Stimulated activated CD4-positive, alpha-beta T cell treated with anti-CD3 and anti-CD28 coated beads, Interleukin-2, amount 100 ng/mL, for 48 hours (primary cell): ENCODE measurements at places on chromosomes 3 and 15.
A peak's percentile ranks its signal among the peaks of the same experiment; 100 is the strongest.

- no peak for DNase-seq
Measured at GRCh38 chr15:67854358-67854757, 14.5 kb upstream of the RNU6-1 start.

DNA sequence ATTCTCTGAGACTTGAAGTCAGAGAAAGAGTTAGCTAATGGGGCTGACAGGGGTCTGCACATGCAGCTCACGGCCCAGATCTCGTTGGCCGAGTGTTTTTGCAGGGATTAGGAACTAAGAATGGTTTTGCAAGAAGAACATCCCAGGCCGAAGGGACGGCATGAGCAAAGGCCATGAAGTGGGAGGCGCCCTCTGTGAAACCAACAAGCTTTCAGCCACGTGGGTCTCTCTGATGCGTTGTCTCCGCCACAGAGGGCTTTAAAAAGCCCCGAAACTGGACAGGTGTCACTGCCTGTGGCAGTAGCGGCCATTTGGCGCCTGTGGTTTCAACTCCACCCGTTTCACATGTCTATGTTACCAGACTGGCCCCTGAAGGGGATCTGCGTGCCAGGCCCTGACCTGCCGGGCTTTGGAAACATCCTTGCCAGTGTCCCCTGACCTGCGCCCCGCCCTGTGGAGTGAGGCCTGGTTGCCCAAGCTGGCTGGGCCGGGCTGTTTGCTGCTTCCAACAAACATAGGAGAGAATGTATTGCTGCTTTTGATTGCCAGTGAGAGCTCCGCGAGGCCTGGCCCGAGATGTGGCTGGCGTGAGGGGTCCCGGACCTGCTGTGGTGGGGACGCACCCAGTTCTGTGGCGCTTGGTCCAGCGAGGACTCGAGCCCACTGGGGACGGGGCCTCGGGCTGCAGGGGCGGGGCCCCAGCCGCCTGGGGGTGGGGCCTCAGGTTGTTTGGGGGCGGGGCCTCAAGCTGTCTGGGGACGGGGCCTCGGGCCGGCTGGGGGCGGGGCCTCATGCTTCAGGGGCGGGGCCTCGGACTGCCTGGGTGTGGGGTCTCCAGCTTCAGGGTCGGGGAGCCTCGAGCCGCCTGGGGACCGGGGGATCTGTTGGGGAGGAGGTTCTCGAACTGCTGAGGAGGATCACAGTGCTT lies 30.4 kb downstream of the GOLGA6L2 start:
- no peak for DNase-seq

DNA sequence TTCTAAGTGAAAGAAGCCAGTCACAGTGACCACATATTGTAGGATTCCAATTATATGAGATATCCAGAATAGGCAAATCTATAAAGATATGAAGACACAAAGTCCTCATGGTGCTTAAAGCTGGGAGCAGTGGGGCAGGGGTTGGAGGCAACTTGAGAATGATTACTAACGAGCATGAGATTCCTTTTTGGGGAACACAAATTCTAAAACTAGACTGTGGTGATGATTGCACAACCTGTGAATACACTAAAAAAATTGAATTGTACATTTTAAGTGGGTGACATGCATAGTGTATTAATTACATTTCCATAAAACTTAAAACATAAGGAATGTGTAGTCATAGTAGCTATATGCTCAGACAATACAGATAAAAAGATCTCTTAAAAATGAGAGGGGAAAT lies 103.2 kb downstream of the DPH6 start:
- no peak for DNase-seq

DNA sequence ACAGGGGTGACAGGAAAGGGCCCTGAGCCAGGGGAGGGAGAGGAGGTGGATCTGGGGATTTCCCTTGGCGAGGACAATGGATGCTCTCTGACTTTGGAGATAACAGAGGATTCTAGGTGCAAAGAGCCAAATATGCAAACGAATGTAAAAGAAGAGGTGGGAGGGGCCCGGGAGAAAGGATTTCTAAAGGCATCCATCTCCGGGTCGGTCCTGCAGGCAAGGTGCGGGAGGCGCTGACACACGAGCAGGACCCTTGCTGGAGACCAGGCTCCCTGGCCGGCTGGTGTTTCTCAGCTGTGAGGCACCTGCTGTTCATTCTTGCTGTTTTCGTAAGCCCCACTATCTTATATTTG lies 115.2 kb upstream of the TLE3 start:
- no peak for DNase-seq

DNA sequence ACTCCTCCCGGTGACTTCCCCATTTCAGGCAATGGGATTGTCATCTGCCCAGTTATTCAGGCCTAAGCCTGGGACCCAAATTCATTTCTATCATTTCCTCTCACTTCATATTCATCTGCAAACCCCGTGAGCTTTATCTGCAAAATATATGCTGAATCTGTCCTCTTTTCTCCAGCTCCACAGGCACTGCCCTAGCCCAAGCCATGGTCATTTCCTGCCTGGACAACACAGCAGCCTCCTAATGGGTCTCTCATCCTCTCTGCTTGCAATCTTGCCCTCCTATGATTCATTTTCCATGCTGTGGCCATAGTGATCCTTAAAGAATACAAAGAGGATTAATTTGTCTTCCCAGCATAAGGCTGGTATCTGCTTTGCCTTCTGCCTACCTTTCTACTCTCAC lies 6.1 kb downstream of the RBP2 start:
- DNase-seq, result no peak

- DNase-seq, result no peak
Measured at GRCh38 chr3:48879307-48879993, 19.2 kb downstream of the SLC25A20 start.

DNA sequence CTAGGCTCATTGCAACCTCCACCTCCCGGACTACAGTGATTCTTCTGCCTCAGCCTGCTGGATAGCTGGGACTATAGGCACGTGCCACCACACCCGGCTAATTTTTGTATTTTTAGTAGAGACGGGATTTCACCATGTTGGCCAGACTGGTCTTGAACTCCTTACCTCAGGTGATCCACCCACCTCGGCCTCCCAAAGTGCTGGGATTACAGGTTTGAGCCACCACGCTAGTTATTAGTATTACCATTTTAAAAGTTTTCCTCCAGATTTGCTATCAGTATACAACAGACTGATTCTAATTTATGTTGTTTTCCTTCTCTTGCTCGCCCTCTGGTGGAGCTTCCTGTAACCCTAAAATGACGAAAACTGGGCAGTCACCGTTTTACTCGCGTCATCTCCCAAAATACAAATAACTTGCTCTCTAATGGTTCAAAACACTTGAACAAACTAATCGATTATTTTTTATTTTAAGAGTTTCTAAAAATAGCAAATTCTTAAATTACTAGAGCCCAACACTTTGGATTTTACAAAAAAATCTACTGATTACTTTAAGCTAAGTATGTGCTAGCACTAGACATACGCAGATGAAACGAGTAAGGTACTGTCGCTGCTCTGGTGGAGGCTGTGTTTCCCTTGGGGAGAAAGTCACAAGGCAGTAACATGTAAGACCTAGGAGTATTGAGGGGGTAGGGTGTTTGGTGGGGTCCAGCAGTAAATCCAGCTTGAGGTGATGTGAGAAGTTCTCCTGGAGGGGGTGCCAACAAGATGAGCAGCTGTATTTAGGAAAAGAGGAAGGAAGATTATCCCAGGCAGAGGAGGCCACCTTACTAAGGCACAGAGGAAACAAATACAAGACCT lies 203.3 kb downstream of the MBNL1 start:
- DNase-seq, result peak; percentile 65

DNA sequence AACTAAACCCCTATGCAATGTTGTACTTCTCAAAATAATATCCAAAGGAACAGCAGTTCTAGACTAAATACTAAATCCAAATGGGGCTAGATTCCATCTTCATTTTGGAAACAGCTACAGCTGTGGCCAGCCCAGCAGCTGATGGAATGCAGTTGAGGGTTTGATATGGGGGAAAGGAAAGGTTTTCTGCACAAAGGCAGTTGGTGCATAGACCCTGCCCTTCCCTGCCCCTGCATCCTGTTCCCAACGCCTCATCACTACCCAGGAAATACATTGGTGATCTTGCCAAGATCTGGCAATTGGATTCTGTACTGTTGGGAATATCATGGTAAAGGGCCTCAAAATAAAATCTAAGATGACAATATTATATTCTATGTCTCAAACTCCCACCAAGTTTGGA lies 43.9 kb downstream of the DTWD1 start:
- DNase-seq, result no peak

DNA sequence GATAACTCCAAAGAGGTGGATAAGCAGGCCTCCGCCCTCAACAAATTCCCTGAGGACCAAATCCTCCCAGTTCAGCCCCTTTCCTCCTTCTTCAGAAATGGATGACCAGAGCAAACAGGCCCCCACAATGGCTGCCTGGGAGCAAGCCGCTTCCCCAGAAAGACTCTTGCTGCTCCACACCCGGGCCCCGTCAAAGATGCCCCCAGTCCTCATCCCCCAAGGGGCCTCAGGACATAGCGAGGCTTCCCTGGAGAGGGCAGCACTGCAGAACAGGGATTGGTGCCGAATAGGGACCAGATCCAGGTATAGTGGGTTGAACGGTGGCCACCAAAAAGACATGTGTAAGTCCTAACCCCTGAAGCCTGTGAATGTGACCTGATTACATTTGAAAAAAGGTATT lies 502.3 kb downstream of the SHQ1 start:
- no peak for DNase-seq

DNA sequence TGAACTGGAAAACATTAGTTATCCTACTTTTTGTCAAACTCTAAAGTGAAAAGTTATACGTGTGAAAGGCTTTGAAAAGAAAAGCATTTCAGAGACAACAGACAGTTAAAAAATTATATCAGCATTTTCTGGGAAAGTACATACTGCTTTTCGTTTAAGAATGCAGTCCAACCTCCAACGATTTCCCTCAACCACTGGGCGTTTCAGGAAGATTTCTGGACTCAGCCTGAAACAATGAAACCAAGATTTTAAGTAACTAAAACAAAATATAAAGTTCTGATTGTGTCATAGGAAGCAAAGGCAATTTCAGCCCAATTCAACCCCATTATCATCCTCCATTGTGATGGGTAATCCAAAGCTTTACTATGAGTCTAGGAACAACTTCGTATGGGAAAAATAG lies 110.7 kb downstream of the PLD1 start:
- no peak for DNase-seq

- no peak for DNase-seq
Measured at GRCh38 chr3:193194371-193194770, 46.7 kb upstream of the PLAAT1 start.

DNA sequence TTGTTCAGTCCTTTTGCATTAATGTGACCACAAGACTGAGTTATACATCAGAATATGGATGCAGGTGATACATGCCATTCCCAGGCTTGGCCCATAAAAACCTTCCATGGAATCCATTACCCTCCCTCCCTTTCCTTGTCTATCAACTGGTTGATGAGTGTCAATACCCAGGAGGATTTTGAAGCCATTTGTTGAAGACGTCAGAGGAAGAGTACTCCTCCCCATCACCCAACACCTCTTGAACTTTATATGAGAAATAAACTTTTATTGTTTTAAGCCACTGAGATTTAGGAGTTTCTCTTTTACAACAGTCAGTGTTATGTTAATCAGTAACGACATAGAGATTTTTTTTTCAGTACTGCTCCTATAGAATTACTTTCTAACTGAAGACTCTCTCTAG lies 55.5 kb downstream of the P3H2 start:
- no peak for DNase-seq

DNA sequence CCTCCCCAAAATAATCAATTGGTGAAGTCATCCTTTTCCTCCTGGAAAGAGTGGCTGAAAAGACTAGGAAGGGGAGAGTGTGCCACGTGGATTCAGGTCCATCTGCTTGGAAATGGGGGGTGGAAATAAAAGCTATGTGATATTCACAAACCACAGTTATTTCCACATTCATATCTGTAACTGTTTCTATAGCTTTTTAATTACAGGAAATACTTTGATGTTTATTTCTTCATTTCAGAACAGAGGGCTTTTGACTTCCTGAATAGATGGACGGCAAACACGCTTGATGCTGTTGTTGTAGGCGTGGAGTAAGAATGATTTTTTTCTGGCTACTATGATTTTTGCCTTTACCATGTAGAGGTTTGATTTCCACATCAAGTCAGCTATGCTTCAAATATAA lies 10.1 kb downstream of the AADACL2 start:
- DNase-seq, result no peak

- no peak for DNase-seq
Measured at GRCh38 chr3:162938083-162938482, 1441.5 kb downstream of the OTOL1 start.

- DNase-seq, result no peak
Measured at GRCh38 chr3:50624634-50625033, 7.7 kb downstream of the MAPKAPK3 start.

DNA sequence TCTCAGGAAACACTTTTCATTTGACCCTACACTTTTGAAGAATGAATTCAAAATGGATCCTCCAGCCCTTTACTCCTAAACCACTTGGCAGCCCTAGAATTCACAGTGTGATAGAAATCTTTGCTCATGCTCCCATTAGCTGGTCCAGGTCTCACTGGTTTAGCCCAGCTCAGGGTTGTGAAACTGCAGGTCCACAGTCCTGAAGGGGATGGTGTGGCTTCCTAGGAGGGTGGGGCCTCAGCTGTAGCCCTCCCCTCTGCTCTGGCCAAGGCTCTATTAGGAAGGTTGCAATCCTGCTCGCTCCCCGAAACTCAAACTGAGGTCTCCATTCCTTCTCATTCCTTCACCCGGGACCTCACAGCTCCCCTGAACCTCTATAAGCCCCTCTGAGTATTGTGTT lies 21.6 kb upstream of the TICRR start:
- no peak for DNase-seq

- DNase-seq, result peak; percentile 57
Measured at GRCh38 chr3:186931532-186932280, 1.4 kb downstream of the ST6GAL1 start.

GRCh38 chr15:52109559-52110451 lies 2.8 kb downstream of the BCL2L10 start:
- no peak for DNase-seq

GRCh38 chr3:179676081-179676480 lies 23.2 kb downstream of the USP13 start:
- DNase-seq, result no peak

DNA sequence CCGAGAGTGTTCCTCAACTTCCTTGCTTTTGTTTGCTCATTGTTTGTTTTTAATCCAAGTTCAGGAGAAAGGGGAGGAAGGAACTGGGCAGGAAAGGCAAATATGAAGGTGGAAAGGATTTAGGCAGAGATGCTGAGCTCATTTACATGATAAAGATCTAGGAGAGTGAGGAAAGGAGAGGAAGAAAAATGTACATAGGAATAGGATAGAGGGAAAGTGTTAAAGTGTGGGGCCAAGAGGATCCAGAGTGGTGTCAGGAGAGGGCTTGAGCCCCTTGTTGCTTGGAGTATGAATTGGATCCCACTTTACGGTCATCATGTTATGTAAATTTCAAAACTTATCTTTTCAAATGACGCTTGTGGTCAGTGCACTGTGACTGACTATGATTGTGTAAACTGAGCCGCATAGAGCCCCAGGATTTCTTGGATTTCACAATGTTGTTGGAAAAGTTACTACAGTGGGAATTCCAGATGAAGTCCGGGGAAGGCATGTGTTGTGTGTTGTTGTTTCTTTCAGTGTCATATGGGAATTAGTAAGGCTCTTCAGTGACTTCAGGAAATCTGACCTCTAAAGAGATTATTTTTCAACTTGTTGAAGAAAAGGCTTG lies 15.0 kb upstream of the PLD1 start:
- no peak for DNase-seq
